ENCODE measurements at places on chromosomes 2 and 18. TPM values are rescaled to one million over a fixed set of nuclear protein-coding genes. Genes with fewer than 3 reads are reported as not detected.

Gene IL36RN
- not detected for total RNA-seq

Gene HS6ST1
- 16.0 TPM for total RNA-seq

Gene TRIM43
- total RNA-seq = not detected

Gene CYRIA
- total RNA-seq = 31.4 TPM

Gene GPR35
- 0.33 TPM for total RNA-seq

Gene ALLC
- not detected for total RNA-seq

Gene LYG1
- not detected for total RNA-seq

Gene IHH
- 0.33 TPM for total RNA-seq

Gene UPP2
- total RNA-seq = not detected

Gene ARHGAP25
- total RNA-seq = 5.2 TPM

Gene MROH2A
- total RNA-seq = not detected

Gene ADD2
- total RNA-seq = 1.3 TPM

Gene UBR3
- 38.0 TPM for total RNA-seq

Gene ANKRD30BL
- total RNA-seq = not detected

Gene FBXO48
- 0.48 TPM for total RNA-seq
